Urinary bladder (tissue), 4 donors: ENCODE measurements at places on chromosomes 2 and 18. TPM values are rescaled to one million over a fixed set of nuclear protein-coding genes. Genes with fewer than 3 reads are reported as not detected.

DNA sequence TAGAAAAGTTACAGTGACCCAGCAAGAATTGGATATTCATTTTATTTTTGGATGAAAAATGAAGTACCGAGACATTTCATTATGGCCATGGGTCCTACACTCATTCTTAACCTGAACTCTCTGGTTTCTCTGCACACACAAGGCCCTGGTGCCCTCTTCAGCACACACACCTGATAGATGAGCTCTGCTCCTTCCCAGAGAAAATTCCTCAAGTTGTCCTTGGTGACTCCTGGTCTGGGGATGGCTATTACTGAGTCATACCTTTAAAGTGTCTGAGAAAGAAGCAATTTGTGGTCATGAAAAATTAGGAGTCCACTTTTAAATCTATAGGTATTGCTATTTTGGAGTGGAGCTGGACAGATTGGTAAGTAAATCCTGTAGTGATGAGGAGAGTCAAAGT is 311.5 kb downstream of the CDH2 start:
- no peak for DNase-seq

DNA sequence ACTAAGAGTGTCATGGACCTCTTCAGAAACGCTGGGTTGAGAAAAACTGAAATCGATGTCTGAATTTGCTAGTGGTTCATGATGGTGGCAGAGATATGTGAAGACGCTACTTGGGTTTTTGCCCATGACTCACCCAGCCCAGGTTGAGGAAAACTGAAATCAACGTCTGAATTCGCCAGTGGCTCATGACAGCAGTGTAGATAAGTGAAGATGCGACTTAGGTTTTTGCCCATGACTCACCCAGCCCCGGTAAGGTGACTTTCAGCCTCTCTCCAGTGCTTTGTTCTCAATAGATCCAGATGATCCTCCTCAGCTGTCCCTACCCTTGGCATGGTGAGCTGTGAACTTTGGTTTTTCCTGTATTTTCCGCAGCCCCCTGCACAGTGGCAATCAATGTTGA is 105.3 kb upstream of the SIX3 start:
- DNase-seq, result no peak

- no peak for DNase-seq
Measured at GRCh38 chr2:139585101-139585500, 804.9 kb upstream of the NXPH2 start.

DNA sequence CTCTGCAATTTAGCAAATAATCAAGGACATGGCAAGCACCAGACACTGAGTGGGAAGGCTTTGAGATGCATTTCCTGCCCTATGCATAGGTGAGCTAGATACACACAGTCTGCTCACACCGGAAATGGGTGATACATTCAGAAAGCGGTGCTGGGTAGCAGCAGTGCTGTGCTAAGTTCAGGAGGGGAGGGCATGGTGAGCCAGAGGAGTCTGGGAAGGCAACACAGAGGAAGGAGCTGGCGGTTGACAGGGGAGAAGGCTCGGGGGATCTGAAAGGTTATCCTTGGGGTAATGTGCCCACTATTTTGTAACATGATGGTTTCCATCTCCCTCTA is 57.4 kb upstream of the EPAS1 start:
- DNase-seq, result no peak

- DNase-seq, result no peak
Measured at GRCh38 chr18:37565101-37565976, at the start of gene CELF4. CELF4 (minus strand) TSS chr18:37565798.

DNA sequence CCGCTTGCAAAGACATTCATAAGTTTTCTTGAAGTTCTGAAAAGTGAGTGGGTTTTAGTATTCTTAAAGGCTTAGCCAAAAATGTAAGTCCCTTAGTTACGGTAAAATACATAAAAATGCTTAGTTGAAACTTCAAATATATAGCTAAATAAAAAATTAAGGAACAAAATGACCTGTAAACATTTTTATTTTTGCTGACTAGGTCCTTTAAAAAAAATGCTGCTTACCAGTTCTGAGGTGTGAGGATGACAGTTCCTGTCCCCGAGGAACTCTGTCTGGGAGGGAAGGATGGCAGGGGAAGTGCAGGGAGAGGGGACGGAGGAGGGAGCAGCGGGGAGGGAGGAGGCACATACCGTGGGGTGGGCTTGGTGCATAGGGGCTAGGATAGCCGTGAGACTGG is 102.8 kb upstream of the BCL2L11 start:
- no peak for DNase-seq

DNA sequence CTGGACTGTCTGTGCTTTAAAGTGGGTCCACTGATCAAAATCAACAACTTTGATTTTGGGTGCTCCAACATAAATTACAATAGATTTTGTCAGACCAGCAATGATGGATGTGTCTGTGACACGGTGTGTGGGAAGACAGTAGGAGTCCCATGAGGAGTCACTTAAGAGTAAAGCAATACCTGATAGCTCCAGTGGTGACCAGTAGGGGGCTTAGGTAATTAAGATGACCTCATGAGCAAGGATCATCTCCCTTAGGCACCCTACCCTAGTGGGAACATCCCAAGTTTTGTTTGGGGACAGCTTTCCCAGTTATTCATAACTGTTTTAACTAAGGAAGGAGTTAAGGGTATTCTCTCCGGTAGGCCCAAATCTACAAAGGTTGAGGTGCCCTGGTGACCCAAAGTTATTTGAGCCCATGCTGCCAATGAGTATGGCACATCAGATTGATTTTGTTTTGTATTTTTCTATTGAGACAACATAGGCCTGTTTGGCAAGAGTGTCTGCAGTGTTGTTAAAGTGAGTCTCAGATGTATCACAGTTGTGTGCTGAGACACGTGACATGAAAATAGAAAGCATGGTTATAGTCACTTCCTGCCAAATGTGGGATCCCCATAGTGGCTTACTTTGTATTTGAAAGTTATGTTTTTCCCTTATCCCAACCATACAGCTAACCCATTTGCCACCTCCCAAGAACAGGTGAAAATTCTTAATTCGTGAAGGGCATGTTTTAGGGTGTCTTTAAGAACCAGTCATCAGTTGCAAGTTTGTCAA is 1337.6 kb upstream of the SLC39A10 start:
- no peak for DNase-seq

- no peak for DNase-seq
Measured at GRCh38 chr2:132760405-132760804, 90.4 kb upstream of the LYPD1 start.

GRCh38 chr18:65230311-65230710 is 520.5 kb upstream of the CDH7 start:
- DNase-seq, result no peak

GRCh38 chr18:6778459-6779247 is 49.1 kb downstream of the ARHGAP28 start:
- no peak for DNase-seq

GRCh38 chr18:63316612-63317555 is 2.7 kb downstream of the BCL2 start:
- no peak for DNase-seq

DNA sequence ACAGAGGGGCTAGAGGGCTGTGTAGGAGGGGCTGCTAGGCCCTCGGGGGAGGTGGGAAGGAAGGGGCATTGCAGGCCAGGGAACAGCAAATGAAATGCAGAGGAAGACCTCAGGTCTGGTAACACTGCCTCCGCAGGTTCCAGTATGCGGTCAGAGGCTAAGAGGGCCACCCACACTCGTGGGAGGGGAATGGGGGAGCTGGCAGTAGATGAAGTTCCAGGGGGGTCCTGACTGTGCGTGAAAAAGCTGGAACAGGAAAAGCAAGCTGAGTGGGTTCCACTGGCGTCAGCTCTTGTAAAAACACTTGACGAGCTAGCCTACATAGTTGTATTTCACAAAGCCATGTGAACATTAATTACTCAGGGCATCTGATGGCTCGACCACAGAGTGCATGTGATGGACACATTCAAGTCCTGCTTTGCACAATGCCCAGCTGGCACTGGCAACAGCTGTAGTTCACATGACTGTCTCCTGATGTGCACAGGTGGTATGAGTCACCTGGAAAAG is 29.0 kb upstream of the PTPN4 start:
- no peak for DNase-seq

- no peak for DNase-seq
Measured at GRCh38 chr2:18325118-18325517, 235.3 kb downstream of the RDH14 start.

- no peak for DNase-seq
Measured at GRCh38 chr18:23136326-23137096, 1.2 kb downstream of the CABLES1 start.

GRCh38 chr2:18290386-18290785 is 270.1 kb downstream of the RDH14 start:
- DNase-seq, result no peak

DNA sequence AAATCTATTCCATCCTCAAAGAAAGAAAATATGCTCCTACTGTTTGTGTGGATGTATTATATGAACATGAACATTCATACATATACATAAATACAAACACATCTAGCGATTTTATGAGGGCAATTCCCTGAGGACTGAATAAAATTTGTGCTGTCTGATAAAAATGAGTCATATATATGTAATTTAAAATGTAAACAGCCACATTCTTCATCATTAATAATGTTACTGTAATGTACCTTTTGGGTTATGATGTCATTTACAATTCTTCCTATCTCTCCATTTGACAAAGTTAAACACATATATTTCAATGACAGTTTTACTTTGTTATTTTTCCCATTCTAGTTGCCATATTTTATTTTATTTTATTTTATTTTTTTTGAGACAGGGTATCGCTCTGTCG is 91.3 kb upstream of the ZFP36L2 start:
- DNase-seq, result no peak

DNA sequence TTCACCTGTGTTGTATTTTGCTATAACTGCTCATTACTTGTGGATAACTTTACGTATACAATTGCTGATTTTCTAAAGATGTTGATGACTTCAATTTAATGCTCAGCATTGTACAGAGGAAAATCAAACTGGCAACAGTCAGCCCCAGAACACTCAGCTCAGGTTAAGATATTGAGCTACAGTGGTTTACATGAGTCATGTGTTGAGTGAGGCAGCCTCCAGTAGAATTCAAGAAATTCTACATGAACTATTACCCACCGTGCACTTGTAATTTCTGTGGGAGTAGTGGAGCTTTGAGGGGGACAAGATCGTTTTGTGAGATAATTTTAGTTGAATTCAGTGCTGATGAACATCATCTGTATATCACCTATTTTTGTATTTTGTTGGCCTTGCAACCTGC is 292.3 kb downstream of the ALPK2 start:
- no peak for DNase-seq

GRCh38 chr2:33788044-33788443 is 188.9 kb upstream of the FAM98A start:
- DNase-seq, result no peak

DNA sequence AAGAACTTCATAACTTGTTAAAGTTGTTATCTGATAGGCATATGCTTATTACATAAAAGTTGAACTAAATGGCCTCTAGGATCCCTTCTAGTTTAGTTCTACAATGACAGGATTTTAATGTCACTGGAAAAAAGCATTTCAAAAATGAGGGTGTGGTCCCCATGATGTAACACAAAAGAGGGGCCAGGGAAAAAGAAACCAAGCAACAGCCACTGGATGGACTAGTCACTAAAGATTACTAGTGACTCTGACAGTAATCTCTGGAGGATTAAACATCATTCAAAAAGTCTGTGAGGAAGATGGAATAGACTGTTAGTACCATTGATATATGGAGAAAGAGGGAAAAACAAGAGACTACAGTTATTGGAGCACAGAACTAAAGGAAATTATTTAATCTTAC is 22.6 kb downstream of the SEPTIN10 start:
- no peak for DNase-seq

- no peak for DNase-seq
Measured at GRCh38 chr2:38682008-38682575, 16.2 kb downstream of the GALM start.

GRCh38 chr18:62683935-62684334 is 31.4 kb upstream of the PHLPP1 start:
- DNase-seq, result peak; percentile 5

- no peak for DNase-seq
Measured at GRCh38 chr2:158688721-158689120, 106.4 kb upstream of the DAPL1 start.

DNA sequence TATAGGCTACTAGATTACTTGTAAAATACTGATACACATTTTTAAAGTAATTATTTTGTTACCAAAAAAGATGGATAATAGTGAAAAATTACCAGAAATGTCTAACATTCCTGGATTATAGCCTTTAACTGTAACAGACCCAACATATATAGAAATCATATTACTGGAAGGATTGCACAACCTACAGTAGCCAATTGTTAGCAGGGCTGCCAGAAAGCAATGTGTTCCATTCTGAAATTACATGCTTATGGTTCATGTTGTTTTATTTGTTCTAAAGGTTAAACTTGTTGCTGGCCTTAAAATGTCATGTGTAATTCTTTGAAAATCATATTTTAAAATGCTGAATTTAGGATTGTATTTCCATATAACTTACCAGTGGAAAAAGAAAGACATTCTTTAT is 793.6 kb upstream of the ACVR2A start:
- DNase-seq, result no peak

SLC9A2 gene
- 4.2 TPM for total RNA-seq

IL18R1 gene
- total RNA-seq, result 3.3 TPM

CCDC150 gene
- total RNA-seq, result 9.8 TPM

C2orf74 gene
- 7.2 TPM for total RNA-seq

GALNT3 gene
- 14.0 TPM for total RNA-seq

IL1R2 gene
- total RNA-seq, result 0.37 TPM

OTX1 gene
- not detected for total RNA-seq

M1AP gene
- total RNA-seq, result 0.21 TPM

ERCC3 gene
- total RNA-seq, result 36.0 TPM

FECH gene
- 28.7 TPM for total RNA-seq

IL1A gene
- total RNA-seq, result 1.9 TPM

CLEC4F gene
- total RNA-seq, result not detected
